ENCODE measurements at places on chromosomes 5 and 9.
A peak's percentile ranks its signal among the peaks of the same experiment; 100 is the strongest.

- no peaks in the 10 kb centered on the region for H3K36me3 ChIP-seq
- DNase-seq, result no peak
- H3K4me3 ChIP-seq, result no peak overlapping the region
- H3K27ac ChIP-seq, result no peak overlapping the region
- no peaks in the 10 kb centered on the region for H3K27me3 ChIP-seq
- no peaks in the 10 kb centered on the region for H3K4me1 ChIP-seq
Observed at GRCh38 chr5:121640298-121640697, 211.4 kb upstream of the FTMT start.

DNA sequence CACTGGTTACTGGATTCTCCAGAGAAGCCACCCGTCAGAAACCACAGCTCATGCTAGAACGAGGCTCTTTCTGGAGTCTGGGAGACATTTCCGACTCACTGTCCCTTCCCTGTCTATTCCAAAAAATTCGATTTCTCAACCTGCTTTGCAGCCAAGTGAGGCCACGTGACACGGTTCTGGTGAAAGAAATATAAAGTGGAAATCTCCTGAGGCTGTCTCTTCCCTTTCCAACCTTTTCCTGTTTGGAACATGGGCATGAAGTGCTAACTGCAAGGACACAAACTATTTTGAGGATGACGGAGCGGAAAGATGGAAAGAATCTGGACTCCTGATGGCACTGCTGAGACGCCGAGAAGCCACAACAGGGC is 6.1 kb upstream of the PTGS1 start:
- H3K27me3 ChIP-seq, result no peaks in the 10 kb centered on the region
- no peak for DNase-seq
- no peak overlapping the region for H3K4me3 ChIP-seq
- H3K36me3 ChIP-seq, result no peaks in the 10 kb centered on the region
- no peaks in the 10 kb centered on the region for H3K4me1 ChIP-seq

DNA sequence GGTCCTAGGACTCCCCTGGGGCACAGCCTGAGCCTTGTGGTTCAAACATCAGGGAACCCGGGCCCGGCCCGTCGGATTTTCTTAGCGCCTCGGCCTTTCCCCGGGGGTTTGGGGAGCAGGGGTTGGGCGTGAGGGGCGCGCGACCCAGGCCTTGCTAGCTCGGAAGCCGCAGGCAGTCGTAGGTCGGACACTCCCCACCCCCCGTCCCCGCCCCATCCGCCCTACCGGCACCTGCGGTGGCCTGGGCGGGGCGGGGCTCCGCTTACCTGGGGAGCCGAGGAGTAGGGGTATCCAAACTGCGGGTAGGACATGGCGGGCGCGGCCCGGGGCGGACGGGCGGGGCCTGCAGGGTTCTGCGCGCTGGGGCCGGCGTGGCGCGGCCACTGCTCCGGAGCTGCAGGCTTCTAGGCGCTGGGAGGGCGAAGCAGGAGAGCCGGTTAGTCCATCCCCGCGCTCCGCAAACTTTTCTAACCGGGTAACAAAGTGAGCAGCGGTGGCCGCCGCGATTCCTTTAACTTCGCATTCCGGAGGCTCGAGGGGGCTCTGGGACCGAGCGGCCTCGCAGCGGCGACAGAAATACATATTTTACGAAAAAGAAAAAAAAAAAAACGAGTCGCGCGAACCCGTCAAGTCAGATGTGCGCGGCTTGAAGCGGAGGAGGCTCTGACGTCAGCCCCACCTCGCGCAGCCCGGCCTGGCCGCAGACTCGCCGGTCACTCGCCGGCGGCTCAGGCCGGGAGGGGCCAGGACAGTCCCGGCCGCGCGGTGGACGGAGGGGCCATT is at the start of gene IRX4:
IRX4 (minus strand) TSS at position 589 of the 783 bp plus-strand sequence; CDS start at position 311, 278 bp downstream.
- no peak for DNase-seq
- no peaks in the 10 kb centered on the region for H3K36me3 ChIP-seq
- H3K4me3 ChIP-seq, result no peak within 1 kb of the TSS
- peaks cover 4% of the 10 kb centered on the region for H3K27me3 ChIP-seq

- H3K4me1 ChIP-seq, result no peaks in the 10 kb centered on the region
- H3K36me3 ChIP-seq, result no peaks in the 10 kb centered on the region
- H3K4me3 ChIP-seq, result no peak overlapping the region
- H3K27ac ChIP-seq, result no peak overlapping the region
Observed at GRCh38 chr9:2729721-2730120, 12.4 kb downstream of the KCNV2 start.

DNA sequence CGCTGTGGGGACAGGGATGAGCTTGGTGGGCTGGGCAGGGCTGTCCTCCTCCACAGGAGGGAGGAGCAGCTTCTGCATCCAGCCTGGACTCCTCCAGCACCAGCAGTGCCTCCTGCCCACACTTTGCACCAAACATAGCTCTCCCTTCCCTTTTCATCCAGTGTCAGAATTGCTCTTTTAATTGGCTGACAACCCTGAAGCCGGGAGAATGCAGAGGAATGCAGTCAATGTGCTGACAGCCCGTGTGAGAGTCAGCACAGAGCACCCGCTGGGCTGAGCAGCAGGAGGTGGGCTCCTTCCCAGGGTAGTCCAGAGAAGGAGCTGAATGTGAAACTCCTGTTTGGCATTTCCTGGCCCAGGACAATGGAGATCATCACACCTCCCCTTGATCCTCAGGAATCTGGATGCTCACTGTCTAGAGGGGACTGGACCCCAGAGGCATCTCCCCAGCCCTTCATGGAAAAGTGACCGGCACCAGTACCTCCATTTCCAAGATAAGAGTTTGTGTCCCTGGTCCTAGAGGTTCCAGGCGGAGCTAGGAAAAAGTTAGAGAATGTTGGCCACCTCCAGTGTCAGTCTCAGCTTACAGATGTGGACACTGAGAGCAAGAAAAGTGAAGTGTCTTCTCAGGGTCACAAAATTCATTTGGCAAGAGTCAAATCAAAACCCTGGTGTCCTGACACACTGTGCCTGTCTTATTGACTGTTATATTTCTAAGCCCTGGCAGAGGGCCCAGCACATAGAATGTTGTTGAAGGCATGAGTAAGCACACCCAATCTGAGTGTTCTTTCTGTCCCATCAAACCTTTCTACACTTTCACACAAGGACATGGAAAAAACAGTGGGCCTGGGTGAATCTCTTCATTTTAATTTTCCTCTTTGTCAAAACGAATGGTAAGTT is 202.1 kb downstream of the SNX18 start:
- no peak overlapping the region for H3K4me3 ChIP-seq
- no peaks in the 10 kb centered on the region for H3K27me3 ChIP-seq
- no peak overlapping the region for H3K27ac ChIP-seq
- DNase-seq, result no peak

DNA sequence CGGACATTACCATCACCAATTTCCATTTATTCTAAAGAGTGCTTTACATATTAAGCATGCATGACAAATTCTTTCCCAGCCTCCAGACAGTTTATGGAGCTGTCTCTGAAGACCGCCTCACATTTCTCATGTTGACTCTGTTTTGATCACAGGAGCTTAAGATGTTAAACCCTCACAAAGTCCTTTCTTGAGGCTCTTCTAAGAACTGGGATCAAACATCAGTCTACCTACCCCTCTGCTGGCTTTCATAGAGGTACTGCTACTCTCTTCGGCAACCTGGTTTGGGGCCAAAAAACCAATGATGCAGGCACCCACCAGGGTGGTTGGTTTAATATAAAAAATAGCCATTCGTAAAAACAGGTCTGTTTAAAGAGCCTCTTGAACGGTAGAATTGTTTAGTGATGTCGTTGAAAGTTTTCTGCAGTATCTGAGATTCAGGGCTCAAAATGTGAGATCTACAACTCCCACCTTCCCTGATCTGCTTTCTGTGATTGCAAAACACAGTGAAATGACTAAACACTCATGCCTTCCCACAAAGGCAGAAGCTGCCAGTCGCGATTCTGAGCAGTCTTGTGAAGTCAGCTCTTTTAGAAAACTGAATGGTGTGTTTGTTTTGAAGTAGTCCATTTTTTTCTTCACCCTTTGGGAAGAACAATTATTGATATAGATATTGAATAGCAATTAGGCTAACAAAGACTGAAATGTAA is 3.5 kb downstream of the RXFP3 start:
- no peak overlapping the region for H3K4me3 ChIP-seq
- no peaks in the 10 kb centered on the region for H3K36me3 ChIP-seq
- no peaks in the 10 kb centered on the region for H3K4me1 ChIP-seq
- no peak overlapping the region for H3K27ac ChIP-seq
- no peaks in the 10 kb centered on the region for H3K27me3 ChIP-seq
- DNase-seq, result no peak

DNA sequence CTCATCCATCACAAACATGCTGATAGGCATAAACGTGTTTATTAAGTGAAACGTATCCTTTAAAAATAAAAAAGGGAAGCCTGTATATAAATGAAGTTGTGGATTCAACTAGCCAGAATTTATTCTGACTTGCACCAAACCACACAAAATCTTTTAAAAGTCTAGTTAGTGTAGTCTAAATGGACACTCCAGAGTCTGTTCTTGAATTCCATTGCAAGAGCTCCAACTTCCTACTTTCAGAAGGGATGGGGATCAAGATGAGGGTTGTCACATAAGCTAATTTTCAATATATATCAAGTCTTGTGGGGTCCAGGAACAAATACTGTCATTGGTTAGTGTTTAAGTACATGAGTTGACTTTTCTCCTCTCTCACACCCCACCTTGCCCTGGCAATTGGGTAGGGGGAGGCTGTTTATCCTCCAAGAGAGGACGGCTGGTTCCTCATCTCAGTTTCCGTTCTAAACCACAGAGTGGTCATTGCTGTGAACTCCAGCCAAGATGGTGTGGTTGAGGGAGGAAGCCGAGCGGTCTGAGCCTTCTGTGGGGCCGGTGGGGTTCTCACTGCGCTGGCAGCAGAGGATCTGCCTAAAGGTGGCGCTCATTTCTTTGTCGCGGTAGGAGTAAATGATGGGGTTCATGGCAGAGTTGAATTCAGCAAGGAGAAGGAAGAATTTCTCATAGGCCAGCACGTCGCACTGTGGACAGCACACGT is 163.2 kb downstream of the LPAR1 start:
- no peak overlapping the region for H3K27ac ChIP-seq
- DNase-seq, result no peak
- no peaks in the 10 kb centered on the region for H3K27me3 ChIP-seq
- no peaks in the 10 kb centered on the region for H3K36me3 ChIP-seq

DNA sequence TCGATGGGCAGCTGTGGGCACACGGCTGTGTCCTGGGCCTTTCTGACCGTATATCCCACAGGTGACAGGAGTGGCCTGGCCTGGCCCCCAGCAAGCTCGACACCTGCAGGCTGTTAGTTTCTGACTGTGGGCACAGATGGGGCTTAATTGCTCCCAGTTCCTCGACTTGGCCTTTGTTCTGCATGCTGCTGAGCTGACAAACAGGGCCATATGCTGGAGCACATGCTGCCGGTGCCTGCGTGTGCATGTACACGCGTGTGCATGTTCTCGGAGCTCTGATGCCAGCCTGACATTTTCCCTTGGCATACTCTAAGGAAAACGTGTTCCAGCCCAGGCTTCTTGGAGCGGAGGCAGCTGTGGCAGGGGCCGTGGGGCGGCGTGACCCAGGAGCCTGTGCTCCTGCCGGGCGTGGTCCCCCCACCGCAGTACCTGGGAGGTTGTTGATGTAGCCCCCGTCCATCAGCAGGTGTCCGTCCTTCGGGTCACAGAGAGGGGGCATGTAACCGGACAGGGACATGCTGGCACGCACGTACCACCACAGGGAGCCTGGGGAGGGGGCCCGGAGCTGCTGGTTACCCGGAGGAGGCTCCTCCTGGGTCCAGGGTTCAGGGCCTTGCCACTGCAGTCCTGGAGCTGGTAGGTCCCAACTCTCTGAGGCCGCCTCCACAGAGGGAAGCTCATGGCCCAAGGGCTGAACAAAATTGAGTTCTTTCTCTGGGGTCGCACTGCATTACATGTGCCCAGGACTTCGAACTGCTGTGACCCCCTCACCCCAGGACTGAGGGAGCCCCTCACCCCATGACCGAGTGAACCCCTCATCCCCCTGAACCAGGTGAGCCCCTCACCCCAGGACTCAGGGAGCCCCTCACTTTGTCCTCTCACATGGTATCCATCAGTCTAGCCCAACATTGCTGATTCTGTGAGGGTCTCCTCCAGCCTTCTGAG is 4.1 kb upstream of the NSMF start:
- no peaks in the 10 kb centered on the region for H3K36me3 ChIP-seq
- no peaks in the 10 kb centered on the region for H3K27me3 ChIP-seq
- H3K4me3 ChIP-seq, result no peak overlapping the region
- peaks cover 3% of the 10 kb centered on the region for H3K4me1 ChIP-seq
- DNase-seq, result peak; percentile 73
